ENCODE measurements at places on chromosomes 1 and 21.

DNA sequence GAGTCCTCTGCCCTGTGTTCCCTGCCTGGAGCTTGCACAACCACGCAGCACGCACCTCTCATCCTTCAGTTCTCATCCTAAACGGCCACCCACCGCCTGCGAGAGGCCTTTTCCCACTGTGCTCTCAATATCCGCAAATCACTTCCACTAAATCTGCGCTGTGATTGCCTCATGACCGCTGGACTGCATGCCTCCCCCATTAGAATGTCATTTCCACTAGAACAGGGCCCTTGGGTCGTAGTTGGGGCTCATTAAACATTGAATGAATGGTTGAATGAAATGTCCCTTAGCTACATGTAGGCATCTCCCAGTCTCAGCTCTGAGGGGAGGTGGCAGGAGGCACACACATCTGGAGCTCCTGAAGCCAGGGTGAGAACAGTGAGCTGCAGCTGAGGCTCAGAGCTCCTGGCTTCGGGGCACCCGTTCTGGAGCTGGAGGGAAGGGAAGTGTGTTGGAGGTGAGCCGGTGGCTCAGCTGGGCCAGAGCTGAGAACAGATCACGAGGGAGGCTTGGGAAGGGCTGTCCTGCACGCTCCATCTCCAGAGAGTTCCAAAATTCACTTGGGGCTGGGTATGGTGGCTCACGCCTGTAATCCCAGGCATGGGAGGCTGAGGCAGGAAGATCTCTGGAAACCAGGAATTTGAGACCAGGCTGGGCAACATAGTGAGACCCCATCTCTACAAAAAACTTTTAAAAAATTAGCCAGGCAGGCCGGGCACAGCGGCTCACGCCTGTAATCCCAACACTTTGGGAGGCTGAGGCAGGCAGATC, 30.4 kb downstream of the TMEM201 start:
- no peak for DNase-seq

DNA sequence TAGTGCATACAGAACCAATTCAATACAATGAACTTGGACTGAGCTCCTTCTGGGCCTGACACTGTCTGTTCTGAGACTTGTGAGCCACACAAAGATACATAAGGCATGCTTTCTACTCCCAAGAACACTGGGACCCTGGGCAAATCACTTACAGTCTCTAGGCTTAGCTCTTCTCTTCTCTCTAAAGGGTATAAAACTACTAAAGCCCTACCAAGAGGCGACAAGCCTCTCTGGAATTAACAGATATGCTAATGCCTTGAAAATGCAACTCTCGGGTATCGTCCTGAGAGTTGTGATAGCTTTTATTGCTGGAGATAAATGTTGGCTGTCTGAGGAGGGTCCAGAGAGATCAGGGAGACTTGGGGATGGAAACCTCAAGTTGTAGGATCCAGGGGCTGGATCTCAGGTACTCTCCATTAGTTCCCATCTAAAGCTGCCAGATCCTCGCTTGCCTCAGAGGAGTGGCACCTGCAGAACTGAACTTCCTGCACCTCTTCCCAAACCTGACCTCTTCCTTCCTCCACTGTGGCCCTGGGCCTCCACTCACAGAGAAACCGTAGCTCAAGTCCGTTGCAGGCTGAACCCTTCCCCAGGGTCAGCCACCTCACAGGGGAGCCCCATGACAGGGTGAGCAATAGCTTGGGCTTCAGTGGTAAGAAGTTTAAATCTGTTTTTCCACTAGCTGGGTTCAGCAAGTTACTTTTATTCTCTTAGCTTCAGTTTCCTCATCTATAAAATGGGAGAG, 11.5 kb upstream of the CFAP45 start:
- no peak for DNase-seq

GRCh38 chr1:167077128-167077867, 12.9 kb downstream of the GPA33 start:
- no peak for DNase-seq

DNA sequence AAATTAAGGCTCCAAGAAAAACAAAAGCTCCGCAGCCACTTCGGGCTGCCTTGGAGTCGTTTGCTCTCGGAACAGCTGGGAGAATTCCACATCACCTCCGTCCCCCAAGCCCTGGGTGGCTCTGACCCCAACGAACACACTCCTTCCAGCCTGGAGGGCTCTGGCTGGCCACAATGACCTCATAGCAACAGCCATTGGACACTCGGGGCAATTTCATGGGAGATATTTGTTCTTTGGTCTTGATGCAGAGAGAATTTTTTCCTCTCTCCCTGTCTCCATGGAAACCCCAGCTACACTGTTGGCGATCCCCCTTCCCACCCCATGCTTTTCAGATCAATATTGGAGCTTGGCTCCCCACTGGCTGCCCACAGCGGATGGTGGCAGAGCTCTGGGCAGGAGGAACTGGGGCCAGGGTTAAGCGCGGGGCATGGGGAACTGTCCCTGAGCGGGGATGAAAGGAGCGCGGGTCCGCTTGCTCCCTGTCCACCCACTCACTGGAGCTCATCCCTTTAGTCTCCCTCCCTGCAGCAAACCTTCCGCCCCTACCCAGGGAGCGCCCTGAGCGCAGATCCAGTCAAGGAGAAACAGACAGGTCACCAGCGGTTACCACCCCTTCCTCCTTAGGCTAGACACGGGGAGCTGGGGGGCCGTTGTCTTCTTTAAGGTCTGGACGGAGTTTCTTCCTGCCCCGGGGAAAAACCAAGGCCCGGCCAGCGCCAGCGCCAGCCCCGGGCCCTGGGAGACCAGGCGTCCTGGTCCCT, 1.2 kb downstream of the WNT4 start:
- no peak for DNase-seq

- no peak for DNase-seq
Measured at GRCh38 chr1:228452194-228453021, 34.8 kb upstream of the RNF187 start.

- DNase-seq, result no peak
Measured at GRCh38 chr1:54950006-54950368, 30.4 kb upstream of the TMEM61 start.

GRCh38 chr1:32066489-32066873, 6.3 kb upstream of the TMEM39B start:
- no peak for DNase-seq

DNA sequence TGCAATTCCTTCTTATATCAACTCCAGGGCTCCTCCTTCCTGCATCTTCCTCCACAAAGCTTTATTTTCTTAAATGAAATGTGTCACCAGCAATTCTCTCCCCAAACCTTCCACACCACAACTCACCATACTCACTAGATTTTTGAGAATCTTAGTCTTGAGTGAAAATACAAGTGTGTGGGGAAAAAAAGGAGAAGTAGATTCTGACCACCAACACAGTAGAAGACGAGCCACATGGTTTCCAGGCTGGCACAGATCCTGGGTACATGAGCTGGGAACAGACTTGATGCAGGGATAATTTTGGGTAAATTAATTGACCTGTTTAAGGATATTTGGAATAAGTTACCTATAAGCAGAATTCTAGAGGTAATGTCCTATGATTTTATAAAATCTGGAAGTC, 72.8 kb upstream of the KCNJ15 start:
- no peak for DNase-seq

DNA sequence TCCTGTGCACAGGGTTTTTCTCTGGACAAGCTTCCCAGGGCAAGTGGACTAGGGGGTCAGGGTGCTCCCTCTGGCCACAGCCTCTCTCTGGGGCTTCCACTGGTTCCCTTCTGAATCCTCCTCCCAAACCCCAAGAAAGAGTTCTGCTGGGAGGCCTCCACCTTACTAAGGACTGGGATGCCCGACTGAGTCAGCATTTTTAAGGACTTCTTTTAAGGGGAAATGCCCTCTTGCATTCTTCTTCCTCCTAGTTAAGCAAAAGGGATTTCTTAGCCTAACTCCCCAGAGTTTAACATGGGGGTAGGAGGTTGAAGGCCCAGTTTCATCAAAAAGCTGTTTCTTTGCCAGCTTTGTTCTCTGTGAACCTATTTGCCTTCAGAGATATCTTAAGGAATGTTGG, 99.7 kb upstream of the KRTAP19-8 start:
- DNase-seq, result no peak

GRCh38 chr1:235022981-235023710, 105.5 kb downstream of the TOMM20 start:
- DNase-seq, result no peak

- no peak for DNase-seq
Measured at GRCh38 chr1:65330021-65330420, 20.7 kb downstream of the DNAJC6 start.

DNA sequence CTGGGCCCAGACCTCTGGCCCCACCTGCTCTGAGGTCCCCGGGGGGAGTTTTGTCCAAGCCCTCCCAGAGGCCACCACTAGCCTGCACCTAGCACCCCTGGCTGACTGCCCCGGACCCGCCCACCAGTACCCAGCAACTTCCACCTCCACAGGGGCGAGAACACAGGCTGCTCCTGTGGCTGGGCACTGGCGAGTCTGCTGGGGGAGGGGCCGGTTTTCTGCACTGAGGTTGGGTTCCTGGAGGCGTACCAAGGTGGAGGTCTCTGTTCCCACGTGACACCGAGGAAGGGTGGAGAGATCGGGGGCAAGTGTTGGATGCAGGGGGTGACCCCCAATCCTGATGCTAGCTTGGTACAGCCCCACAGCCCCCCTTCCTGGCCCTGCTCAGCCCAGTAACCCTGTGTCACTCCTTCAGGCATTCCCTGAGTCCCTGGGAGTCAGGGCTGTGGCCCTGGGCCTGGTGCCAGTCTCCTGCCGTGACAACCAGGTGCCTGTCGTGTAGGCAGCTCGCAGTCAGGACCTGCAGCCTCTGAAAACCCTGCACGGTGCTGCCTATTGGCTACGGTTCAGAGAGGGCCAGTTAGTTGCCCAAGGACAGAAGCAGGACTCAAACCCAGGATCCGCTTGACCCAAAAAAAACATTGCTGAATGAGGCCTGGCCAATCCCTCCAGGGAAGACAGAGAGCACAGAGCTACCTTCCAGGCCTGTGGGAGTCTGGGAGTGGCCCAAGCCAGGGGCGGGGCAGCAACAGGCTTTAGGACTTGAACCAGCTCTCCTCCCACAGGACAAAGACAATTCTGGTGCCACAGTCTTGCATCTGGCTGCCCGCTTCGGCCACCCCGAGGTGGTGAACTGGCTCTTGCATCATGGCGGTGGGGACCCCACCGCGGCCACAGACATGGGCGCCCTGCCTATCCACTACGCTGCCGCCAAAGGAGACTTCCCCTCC, 3.1 kb downstream of the ESPN start:
- no peak for DNase-seq

DNA sequence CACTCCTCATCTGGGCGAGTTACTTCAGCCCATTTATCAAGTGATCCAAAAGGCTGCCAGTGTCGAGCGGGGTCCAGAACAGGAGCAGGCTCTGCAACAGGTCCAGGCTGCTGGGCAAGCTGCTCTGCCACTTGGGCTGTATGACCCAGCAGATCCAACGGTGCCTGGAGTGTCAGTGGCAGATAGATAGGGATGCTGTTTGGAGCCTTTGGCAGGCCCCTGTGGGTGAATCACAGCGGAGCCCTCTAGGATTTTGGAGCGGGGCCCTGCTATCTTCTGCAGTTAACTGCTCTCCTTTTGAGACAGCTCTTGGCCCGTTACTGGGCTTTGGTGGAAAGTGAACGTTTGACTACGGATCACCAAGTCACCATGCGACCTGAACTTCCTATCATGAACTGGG, 7.5 kb downstream of the MMEL1 start:
- DNase-seq, result no peak

GRCh38 chr1:231541842-231542241, 13.4 kb downstream of the TSNAX start:
- DNase-seq, result no peak

DNA sequence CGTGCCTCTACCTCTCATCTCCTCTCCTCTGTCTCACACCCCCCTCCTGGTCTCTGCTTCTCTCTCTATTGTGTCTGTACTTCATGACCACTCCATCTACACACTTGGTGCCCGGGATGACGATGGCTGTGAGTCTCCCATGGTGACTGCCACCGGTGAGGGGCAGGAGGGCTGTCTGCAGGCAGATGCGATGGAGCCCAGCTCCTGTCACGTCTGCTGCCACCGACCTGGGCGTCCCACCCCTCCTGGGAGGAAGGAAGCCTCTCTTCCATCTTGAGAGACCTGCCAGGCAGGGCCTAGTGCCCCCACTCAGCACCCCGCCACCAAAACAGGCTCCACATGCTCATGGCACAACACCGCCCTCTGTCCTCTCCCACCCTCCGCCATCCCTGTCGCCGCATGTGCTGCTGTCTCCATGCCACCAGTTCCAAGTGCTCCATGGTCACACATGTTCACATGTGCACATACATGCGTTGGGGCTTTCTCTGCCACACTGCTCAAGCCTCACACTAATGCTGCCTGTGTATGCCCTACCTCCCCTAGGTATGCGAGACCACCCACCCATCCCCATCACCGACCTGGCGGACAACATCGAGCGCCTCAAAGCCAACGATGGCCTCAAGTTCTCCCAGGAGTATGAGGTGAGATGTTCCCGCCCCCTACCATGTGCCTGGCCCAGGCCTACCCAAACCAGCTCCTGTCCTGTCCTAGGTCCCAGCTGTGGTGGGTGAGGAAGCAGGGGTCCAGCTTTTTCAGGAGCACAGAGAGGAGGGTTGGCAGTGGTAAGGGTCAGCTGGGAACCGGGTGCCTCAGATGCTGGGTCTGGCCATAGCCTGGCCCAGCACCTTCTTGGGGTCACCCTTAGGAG, 36.6 kb upstream of the KDM4A start:
- no peak for DNase-seq

- DNase-seq, result no peak
Measured at GRCh38 chr1:97164276-97164639, 442.7 kb downstream of the PTBP2 start.

DNA sequence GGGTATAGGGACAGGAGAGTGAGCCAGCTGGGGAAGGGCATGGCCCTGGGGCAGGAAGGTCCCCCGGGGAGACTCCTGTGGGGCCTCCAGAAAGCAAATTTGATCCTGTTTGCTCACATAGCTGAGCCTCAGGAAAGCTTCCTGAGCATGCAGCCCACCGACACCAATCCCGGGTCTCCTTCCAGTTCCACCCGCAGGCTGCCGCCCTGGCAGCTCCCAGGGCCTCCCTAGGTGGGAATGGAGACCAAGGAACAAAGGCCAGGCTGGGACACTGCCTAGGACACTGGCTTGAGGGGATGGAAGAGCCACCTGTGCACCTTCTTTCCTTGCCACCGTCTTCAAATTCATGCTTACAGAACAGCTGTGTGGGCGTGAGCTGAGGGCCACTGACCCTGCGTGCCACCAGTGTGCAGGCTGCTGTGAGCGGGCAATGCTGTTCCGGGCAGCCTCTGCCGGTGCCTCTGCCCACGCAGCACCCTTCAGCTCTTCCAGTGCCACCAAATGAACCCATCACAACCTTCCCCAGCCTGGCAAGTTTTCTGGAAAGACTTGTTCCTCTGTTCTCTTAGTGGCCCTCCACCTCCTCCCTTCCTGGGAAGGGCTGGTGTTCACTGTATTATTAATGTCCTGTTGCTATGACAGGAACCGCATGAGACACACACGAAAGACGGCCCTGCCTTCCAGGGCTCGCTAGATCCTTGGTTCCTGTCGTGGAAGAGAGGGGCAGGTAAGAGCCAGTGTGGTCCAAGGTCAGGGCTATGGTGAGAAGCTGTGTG, 53.6 kb downstream of the ACBD3 start:
- no peak for DNase-seq

GRCh38 chr1:200872446-200873115, at the start of gene GPR25:
Gene GPR25 (plus strand): TSS chr1:200872981. CDS start chr1:200873038, 57 bp downstream.
- DNase-seq, result no peak

- DNase-seq, result no peak
Measured at GRCh38 chr1:14768582-14769304, 170.3 kb downstream of the KAZN start.

GRCh38 chr21:14918527-14918926, 146.3 kb downstream of the NRIP1 start:
- no peak for DNase-seq

GRCh38 chr1:151958959-151959358, 34.7 kb downstream of the S100A10 start:
- no peak for DNase-seq

- no peak for DNase-seq
Measured at GRCh38 chr1:17711941-17712340, 43.2 kb upstream of the ACTL8 start.

- DNase-seq, result no peak
Measured at GRCh38 chr1:37851782-37852210, 7.6 kb downstream of the MTF1 start.
